Vagina (tissue), 2 donors: ENCODE measurements at places on chromosomes 13 and 19.

DNA sequence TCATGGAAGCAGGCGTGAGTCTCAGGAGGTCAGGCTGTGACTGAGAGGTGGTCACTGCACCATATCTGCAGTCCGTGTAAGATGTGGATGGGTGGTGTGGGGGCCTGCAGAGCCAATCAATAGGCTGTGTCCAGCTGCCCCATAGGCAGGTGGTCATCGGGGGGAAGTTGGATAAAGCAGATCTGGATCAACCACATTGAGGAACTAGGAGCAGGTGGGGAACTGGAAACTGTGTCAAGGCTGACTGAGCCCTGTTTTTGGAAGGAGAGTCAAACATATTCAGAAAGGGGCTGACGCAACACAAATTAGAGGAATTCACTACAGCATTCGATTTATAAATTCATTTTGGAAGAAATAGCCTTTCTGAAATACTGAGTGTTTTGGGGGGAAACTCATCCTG, 15.0 kb downstream of the CLEC4M start:
- DNase-seq: no peak

DNA sequence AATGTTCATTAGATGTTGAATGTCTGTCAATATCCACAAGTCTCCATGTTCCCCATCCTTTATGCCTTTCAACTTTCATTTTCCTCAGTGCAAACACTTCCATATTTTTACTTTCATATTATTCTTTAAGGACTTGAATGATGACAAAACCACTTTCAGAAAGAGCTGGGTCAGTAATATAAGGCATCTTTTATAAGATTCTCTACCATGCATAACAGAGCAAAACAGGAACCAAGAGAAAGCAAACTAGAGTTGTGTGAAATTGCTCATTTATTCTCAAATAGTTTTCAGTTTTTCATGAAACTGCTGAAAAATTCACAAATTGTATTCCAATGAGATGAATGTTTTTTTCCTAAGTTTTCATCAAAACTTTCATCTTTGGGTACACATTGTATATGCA, 1247.6 kb downstream of the PCDH17 start:
- DNase-seq: no peak

DNA sequence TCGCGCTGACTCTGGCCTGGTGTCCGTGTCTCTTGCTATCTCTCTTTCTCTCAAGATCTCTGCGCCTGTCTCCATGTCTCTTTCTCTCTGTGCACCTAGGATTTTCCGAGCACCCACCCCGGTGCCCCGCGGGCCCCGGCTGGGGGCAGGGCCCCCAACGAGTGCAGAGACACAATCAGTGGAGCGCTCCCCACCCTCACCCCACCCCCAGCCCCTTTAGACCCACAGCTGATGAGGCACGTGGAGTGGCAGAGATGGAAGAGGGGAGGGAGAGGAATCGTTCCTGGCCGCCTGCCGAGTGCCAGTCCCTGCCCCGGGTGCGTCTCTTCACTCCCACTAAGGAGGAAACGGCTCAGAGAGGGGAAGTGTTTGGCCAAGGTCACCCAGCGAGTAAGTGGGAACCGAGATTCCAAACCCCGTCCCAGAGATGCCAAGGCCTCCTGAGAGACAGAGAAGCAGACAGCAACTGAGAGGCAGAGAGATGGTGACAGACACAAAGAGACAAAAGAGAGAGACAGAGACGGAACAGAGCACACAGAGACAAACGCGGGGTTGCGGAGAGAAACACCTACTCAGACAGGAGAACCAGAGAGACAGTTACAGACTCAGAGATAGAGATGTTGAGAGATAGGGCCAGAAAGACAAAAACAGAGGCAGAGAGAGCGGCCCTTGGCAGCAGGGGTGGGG, 626 bp upstream of the BCL3 start:
- no peak for DNase-seq

GRCh38 chr13:65336916-65337315, 1893.2 kb downstream of the PCDH9 start:
- DNase-seq: no peak

DNA sequence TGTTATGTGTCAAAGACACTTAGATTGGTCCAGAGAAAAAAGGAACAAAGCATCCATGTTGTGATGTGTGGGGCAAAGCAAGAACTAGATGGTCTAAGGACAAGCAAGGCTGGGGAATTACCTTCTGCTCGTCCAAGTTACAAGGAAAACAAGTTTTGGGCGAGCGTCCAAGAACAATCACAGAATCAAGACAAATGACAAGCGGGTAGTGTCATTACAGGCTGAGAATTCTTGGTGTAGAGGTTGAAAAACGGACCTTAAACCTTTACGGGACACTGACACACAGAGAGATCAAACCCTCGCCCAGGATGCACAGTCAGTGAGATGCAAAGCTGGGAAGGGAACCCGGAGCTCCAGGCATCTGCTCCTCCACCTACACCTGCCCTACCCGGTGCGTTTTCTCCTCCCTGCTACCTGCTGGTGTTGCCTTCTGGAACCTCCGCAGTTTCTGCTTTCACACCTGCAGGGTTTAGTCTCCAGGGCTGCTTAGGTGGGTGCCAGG, 515 bp upstream of the ZNF324B start:
- no peak for DNase-seq

GRCh38 chr13:89486065-89486464, 1814.9 kb downstream of the SLITRK5 start:
- DNase-seq: no peak

GRCh38 chr13:35475212-35475959, 1.1 kb downstream of the MAB21L1 start:
- no peak for DNase-seq

DNA sequence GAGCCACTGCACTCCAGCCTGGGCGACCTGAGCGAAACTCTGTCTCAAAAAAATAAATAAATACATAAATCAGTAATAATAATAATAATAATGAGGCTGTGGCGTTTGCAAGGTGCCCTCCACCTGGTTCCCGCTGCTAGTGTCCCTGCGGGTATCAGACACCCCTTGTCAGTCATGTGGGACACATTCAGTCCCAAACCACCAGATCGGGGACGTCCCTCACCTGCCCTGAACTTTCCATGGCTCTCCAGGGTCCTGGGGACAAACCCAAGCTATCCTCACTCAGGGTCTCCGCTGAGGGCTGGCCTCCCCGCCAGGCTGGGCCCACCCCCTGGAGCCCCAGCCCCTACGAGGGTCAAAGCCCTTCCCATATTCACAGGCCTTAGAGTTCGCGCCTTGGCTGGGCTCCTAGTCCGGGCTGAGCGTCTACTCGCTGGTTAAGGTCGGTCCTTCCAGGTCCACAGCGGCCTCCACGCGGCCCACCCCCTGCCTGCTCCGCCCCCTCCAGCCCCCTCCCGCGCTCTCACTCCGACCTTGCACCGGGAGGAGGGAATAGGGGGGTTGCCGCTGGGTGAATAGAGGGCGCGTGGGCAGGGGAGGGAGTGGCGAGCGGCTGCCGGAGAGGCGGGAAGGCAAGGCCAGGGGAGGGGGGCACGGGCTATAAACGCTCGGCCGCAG, 349 bp upstream of the KISS1R start:
- DNase-seq: no peak

DNA sequence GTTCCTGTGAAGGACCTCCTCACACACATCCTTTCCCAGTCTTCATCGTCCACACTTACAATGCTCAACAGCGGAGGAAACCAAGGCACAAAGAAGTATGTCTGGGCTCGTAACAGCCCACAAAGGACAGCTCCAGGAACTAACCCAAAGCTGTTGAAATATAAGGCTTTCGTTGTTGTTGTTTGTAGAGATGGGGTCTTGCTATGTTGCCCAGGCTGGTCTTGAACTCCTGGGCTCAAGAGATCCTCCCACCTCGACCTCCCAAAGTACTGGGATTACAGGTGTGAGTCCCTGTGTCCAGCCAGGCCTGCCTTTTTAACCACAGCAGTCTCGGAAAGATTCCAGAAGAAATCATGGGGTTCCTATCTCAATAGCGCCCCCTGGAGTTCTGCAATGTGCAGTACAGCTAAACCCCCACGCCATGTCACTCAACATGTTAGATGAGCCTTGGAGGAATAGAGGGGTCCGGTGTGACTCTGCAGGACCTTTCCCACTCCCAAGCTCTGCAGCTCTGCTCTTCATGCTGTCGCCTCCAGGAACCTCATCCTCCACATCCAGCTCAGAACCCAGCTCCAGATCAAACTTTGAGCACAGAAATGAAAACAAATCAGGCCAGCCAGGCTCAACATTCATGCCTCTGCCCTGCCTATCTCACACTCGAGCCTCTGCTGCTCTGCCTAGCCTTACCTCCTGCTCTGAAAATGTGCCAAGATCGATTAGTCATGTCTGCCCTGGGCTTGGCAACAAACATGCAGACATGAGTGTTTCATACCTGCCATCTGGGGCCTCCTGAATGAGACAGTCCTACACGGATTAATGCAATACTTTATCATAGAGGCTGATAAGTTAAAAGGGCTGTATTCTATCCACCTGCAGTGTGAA, 7.5 kb downstream of the PLA2G4C start:
- DNase-seq: no peak

DNA sequence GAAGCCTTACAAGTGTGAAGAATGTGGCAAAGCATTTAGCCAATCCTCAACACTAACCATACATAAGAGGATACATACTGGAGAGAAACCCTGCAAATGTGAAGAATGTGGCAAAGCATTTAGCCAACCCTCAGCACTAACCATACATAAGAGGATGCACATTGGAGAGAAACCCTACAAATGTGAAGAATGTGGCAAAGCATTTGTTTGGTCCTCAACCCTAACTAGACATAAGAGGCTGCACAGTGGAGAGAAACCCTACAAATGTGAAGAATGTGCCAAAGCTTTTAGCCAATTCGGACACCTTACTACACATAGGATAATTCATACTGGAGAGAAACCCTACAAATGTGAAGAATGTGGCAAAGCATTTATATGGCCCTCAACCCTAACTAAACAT, 18.2 kb downstream of the ZNF726 start:
- DNase-seq: no peak

DNA sequence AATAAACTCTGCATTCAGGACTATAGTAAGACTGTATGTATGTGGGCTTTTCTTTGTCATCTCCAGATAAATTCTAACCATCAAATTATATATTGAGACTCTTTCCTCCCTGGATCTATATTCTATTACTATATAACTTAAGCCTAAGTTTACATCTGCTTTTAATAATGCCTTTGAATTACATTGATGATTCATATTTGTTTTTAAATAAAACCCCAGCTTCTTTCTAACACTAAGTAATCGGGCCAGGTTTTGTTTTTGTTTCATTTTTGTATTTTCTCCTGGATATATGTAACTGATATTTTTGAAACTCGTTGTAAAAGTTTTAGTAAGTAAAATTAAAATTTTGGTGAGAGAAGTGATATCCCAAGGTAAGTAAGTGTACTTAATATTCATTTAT, 1599.1 kb downstream of the PCDH9 start:
- DNase-seq: no peak

DNA sequence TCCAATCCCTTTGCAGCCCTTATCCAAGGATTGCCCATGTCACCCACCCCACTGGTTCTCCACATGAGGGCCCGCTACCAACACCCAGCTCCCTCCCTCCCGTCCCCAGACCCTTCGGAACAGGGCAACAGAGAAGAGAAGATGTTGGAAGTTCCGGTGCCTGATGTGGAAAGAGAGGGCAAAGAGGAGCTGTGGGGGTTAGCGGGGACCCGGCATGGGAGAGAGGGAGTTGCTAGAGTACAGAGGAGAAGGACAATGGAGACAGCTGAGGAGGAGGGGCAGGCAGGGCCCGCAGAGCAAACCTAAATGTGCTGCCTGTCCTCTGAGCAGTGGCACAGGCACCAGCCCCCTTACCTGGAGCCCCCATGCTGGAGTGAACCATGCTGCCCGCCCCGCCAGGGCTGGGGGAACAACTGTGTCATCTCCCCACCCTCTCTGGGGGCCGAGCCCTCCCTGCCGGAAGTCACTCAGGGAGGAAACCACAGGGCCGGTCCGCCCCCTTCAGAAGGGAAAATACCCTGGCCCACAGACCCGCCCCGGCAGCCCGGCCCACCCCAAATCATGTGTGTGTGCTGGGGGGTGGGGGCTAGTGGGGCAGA, at the start of gene POU2F2:
Gene POU2F2 (minus strand): TSS at position 417 of the 599 bp plus-strand sequence. CDS start 35 bp downstream, at position 382.
- no peak for DNase-seq

DNA sequence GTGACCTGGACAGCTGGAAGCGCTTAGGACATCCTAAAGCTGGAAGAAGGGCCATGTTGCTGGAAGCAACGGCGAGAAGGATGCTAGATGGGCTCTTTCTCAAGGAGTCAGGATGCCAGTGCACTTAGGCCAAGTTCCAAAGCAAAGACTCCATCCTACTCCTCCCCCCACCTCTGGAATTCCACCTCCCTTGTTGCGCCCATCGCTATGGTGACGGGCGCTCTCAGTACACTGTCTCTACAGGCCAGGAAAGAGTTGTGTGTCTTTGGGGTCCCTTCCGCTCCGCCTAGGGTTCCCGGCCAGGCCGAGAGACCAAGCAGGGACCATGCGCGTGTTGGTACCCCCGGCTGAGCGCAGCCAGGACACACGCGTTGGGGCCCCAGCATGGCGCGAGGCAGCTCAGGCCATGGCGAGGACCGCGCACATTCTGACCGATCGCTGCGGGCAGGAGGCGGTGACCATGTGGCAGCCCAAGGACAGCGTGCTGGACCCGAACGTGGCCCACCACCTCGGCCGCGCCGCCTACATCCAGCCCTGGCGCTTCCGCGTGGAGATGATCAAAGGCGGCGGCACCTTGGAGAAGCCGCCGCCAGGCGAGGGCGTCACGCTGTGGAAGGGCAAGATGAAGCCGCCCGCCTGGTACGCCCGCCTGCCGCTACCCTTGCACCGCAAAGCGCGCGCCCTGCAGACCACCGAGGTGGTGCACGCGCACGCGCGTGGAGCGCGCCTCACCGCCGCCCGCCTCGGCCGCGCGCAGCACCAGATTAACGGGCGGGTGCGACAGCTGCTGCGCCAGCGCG, 31.0 kb upstream of the SLC1A6 start:
- no peak for DNase-seq

- no peak for DNase-seq
Measured at GRCh38 chr19:12647490-12648071, 19.0 kb downstream of the MAN2B1 start.

DNA sequence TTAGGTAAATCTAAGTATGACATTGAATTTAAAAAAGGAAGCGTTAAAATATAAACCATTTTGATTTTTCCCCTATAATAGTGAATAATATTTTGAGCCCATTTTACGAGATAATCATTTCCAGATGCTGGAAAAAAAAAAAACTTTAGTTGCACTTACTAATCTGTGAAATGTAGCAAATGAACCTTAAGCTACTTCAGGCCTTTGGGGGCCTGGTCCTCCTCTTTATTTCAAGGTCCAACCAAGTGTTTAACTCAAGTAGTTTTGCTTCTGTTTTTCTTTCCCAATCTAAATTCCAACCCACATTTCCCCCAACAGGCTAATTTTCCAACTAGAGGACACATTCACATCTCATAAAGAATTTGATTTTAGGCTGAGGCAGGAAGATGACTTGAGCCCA, 101.2 kb downstream of the TNFRSF19 start:
- no peak for DNase-seq
